ENCODE measurements at places on chromosomes 13 and 19.

DNA sequence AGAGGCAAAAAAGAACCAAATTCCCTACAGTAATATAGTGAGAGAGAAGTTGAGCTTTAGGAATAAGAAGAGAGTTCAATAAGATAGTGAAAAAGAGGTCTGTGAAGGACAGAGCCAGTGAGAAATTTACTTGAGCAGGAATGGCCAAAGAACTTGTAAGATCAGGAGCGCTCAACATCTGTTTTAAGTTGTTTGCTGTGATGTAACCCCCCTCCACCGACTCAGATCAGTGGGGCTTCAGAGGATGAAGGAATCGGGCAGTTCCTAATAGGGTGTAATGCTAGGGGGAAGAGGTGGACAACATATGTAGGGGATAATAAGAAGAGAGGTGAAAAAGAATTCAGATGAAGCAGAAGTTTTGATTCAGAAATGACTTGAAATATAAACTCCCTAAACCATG lies 85.3 kb upstream of the FNDC3A start:
- peaks cover 4% of the 10 kb centered on the region for H3K27me3 ChIP-seq
- DNase-seq, result no peak
- H3K4me3 ChIP-seq, result no peak overlapping the region
- H3K27ac ChIP-seq, result no peak overlapping the region

- peaks cover 22% of the 10 kb centered on the region for H3K36me3 ChIP-seq
- H3K27ac ChIP-seq, result peak overlapping the region; percentile 27
- no peaks in the 10 kb centered on the region for H3K27me3 ChIP-seq
- peaks cover 5% of the 10 kb centered on the region for H3K4me1 ChIP-seq
Measured at GRCh38 chr13:75395066-75395465, 86.9 kb downstream of the TBC1D4 start.

GRCh38 chr13:104106705-104107393 lies 1040.6 kb upstream of the SLC10A2 start:
- peaks cover 17% of the 10 kb centered on the region for H3K36me3 ChIP-seq
- H3K27me3 ChIP-seq, result no peaks in the 10 kb centered on the region
- H3K4me1 ChIP-seq, result peaks cover 30% of the 10 kb centered on the region
- DNase-seq, result no peak

DNA sequence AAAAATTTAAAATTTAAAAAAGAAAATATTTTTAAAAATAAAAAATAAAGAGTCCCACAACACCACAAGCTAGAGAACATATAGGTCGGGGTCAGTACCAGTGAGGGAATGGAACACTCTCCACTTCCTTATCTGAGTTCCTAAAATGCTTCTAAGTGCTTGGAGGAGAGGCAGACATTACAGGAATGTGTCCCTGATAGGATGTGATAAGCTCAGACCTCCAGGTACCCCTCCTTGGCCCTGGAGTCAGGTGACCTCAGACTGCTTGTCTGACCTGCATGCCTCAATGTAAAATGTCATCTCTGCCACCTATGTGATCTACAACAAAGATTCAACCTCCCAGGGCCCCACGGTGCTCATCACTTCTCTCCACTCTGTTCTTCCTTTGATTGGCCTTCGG lies 2.8 kb downstream of the ZNF814 start:
- peaks cover 25% of the 10 kb centered on the region for H3K4me1 ChIP-seq
- peak overlapping the region; percentile 37 for H3K4me3 ChIP-seq
- H3K36me3 ChIP-seq, result peaks cover 51% of the 10 kb centered on the region
- H3K27me3 ChIP-seq, result no peaks in the 10 kb centered on the region
- H3K27ac ChIP-seq, result peak overlapping the region; percentile 50

GRCh38 chr13:109113427-109113826 lies 484.0 kb downstream of the MYO16 start:
- H3K27ac ChIP-seq, result no peak overlapping the region
- H3K4me1 ChIP-seq, result no peaks in the 10 kb centered on the region
- no peak overlapping the region for H3K4me3 ChIP-seq
- no peaks in the 10 kb centered on the region for H3K36me3 ChIP-seq

GRCh38 chr19:11798391-11799330 lies at the start of gene ZNF491:
Gene ZNF491, plus strand, starts transcription at chr19:11798523. Its CDS starts 7,431 bp downstream, at chr19:11805954.
- peaks cover 22% of the 10 kb centered on the region for H3K27me3 ChIP-seq
- H3K27ac ChIP-seq, result peak within 1 kb of the TSS; percentile 97
- H3K4me1 ChIP-seq, result peaks cover 17% of the 10 kb centered on the region
- H3K4me3 ChIP-seq, result peak within 1 kb of the TSS; percentile 92
- peak; percentile 80 for DNase-seq

- no peak overlapping the region for H3K27ac ChIP-seq
- no peaks in the 10 kb centered on the region for H3K36me3 ChIP-seq
- H3K27me3 ChIP-seq, result peaks cover 5% of the 10 kb centered on the region
- peaks cover 11% of the 10 kb centered on the region for H3K4me1 ChIP-seq
- no peak overlapping the region for H3K4me3 ChIP-seq
Measured at GRCh38 chr19:39328046-39328705, 7.5 kb upstream of the LRFN1 start.

- no peaks in the 10 kb centered on the region for H3K36me3 ChIP-seq
- peak overlapping the region; percentile 41 for H3K4me3 ChIP-seq
- no peaks in the 10 kb centered on the region for H3K4me1 ChIP-seq
- H3K27me3 ChIP-seq, result peaks cover 25% of the 10 kb centered on the region
- H3K27ac ChIP-seq, result no peak overlapping the region
Measured at GRCh38 chr19:51460164-51460992, 2.1 kb upstream of the SIGLEC8 start.

DNA sequence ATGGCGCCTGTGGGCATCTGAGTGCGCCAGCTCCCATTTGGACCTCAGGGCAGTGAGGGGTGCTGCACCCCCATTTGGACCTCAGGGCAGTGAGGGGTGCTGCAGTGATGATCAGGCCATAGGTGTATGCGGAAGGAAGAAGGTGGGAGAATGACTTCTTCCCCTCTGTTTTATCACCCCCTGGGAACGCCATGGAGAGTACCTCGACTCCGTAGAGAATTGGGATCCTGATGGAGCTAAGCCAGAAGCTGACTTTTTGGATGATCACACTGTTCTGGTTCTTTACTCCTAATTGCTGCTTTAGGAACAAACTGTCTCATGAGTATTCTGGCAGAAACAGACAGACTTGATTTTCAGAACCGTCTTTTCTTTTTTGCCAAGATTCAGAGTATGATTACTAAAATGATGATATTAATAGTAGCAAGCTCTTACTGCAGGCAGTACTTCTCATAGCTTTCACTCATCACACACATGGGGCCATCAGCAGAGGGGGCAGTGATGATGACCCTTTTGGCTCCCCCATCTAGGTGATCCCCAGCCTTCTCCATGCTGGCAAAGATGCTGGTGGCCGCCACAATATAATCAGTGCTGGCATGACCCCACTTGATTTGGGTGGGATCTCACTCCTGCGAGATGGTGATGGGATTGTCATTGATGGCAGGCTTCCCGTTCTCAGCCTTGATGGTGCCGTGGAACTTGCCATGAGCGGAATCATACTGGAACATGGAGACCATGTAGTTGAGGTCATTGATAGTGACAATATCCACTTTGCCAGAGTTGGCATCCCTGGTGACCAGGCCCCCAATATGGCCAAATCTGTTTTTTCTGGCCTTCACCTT lies 10.3 kb upstream of the UBAC2 start:
- H3K4me1 ChIP-seq, result peaks cover 8% of the 10 kb centered on the region
- no peak overlapping the region for H3K27ac ChIP-seq

DNA sequence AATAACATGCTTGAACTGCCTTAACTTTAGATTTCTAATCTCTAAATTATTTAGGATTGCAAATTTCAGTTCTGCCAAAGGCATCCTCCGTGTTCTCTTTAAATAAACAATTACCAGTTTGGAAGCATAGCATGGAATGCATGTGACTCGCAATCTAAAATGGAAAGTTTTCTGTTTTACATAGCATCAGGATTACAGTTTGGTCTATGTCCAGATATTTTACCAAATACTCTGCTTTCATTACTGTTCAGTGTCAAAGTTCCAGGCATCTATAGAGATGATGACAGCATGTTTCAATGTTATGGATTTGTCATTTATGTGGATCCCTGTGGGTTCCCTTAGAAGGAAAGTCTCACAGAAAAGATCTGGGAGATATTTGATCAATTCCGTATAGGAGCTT lies 16.8 kb downstream of the FLT1 start:
- H3K27ac ChIP-seq, result no peak overlapping the region
- peaks cover 11% of the 10 kb centered on the region for H3K4me1 ChIP-seq
- H3K4me3 ChIP-seq, result no peak overlapping the region
- DNase-seq, result no peak

DNA sequence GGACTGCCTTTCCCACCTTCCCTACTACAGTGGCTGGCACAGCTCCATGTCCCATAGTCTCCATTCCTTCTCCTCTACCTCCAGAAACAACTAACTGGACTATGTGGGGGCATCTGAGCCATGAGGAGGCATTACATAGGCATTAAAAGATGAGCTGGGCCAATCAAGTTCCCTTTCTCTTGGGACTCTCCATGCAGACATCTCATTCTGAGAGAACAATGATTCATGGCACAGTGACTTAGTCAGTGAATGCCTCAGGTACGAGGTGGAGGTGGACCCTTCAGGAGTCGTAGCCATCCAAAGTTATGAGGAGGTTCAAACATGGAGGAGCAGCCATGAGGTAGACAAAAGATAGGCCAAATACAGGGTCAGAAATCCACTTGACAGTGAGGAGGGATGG lies 70.0 kb downstream of the GPC6 start:
- no peaks in the 10 kb centered on the region for H3K27me3 ChIP-seq
- H3K4me1 ChIP-seq, result peaks cover 12% of the 10 kb centered on the region
- peaks cover 12% of the 10 kb centered on the region for H3K36me3 ChIP-seq
- no peak overlapping the region for H3K4me3 ChIP-seq
- DNase-seq, result no peak
- no peak overlapping the region for H3K27ac ChIP-seq

GRCh38 chr13:40517486-40518480 lies 148.7 kb downstream of the FOXO1 start:
- no peaks in the 10 kb centered on the region for H3K27me3 ChIP-seq
- H3K4me3 ChIP-seq, result no peak overlapping the region
- no peak overlapping the region for H3K27ac ChIP-seq
- H3K4me1 ChIP-seq, result no peaks in the 10 kb centered on the region

- no peak for DNase-seq
- H3K27ac ChIP-seq, result no peak overlapping the region
- no peaks in the 10 kb centered on the region for H3K36me3 ChIP-seq
- H3K4me3 ChIP-seq, result no peak overlapping the region
Measured at GRCh38 chr19:3719868-3720267, 11.7 kb downstream of the TJP3 start.

DNA sequence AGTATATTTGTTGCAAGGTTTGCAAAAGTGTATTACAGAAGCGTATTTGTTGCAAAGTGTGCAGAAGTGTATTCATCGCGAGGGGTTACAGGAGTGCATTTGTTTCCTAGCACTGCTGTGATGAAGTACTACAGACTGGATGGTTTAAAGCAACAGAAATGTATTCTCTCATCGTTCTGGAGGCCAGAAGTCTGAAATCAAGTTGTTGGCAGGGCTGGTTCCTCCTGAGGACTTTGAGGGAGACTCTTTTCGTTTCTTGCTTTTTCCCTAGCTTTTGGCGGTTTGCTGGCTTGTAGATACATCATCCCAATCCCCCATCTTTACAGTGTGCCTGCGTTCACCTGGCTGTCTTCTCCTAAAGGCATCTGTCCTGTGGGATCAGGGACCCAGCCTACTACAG lies 127.9 kb upstream of the USP29 start:
- H3K36me3 ChIP-seq, result peaks cover 14% of the 10 kb centered on the region
- no peak overlapping the region for H3K27ac ChIP-seq
- H3K4me1 ChIP-seq, result no peaks in the 10 kb centered on the region
- H3K4me3 ChIP-seq, result no peak overlapping the region

DNA sequence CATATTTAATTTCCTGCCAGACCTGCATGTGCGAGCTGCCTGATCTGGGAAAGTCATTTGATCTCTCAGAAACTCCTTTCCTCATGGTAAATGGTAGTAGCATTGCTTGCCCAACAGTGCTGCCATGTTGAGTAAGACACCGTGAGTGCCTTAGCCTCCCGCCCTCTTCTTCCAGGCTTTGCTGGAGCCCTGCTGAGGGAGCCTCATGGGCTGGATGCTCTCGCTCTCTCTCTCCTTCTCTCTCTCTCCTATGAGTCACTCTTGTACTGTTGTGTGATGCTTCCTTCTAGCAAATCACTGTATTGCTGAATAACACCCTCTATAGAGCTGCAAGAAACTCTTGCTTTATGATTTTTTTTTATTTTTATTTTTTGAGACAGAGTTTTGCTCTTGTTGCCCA lies 365.5 kb downstream of the UQCRFS1 start:
- H3K27ac ChIP-seq, result no peak overlapping the region
- no peaks in the 10 kb centered on the region for H3K4me1 ChIP-seq
- peaks cover 8% of the 10 kb centered on the region for H3K27me3 ChIP-seq
- no peak for DNase-seq
- no peak overlapping the region for H3K4me3 ChIP-seq

DNA sequence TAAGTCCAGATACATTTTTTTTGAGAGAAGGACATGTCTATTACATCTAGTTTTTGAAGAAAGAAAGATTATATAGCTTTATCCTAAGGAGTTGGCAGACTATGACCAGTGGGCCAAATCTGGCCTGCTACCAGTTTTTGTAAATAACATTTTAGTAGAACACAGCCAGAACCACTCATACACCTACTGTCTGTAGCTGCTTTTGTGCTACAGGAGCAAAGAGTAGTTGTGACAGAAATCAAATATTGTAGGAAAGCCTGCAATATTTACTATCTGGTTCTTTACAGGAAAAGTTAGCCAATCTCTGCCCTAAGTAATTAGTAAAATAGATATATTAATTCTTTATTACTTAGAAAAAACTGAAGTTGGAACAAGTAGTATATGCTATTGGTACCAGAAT lies 17.2 kb downstream of the TDRD3 start:
- H3K4me1 ChIP-seq, result peaks cover 12% of the 10 kb centered on the region
- DNase-seq, result no peak
- H3K27me3 ChIP-seq, result no peaks in the 10 kb centered on the region
